ENCODE measurements at places on chromosomes 1 and 21.

- no peak for DNase-seq
Observed at GRCh38 chr1:240909701-240910457, 297.9 kb upstream of the GREM2 start.

GRCh38 chr1:93880731-93881130 is 1.7 kb upstream of the DNTTIP2 start:
- DNase-seq: no peak

DNA sequence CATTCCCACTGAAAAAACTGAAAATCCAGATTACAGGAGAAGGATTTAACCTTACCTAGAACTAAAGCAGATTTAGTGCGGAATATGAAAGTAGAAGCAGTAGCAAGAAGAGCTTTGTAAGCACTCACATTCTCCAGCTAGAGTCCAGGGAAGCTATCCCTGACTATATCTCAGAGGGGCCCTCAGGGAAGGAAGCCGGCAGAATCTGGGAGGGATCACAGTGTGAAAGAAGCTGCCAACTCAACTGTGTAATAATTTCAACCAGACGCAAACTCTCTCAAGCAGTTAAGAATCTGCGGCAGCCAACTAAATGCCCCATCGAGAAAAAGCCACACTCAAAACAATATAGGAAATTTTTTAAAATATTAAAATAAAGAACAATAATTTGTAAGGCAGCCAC is 163.8 kb downstream of the EIF4G3 start:
- no peak for DNase-seq

- DNase-seq: no peak
Observed at GRCh38 chr1:17305576-17306095, 2.4 kb upstream of the PADI4 start.

DNA sequence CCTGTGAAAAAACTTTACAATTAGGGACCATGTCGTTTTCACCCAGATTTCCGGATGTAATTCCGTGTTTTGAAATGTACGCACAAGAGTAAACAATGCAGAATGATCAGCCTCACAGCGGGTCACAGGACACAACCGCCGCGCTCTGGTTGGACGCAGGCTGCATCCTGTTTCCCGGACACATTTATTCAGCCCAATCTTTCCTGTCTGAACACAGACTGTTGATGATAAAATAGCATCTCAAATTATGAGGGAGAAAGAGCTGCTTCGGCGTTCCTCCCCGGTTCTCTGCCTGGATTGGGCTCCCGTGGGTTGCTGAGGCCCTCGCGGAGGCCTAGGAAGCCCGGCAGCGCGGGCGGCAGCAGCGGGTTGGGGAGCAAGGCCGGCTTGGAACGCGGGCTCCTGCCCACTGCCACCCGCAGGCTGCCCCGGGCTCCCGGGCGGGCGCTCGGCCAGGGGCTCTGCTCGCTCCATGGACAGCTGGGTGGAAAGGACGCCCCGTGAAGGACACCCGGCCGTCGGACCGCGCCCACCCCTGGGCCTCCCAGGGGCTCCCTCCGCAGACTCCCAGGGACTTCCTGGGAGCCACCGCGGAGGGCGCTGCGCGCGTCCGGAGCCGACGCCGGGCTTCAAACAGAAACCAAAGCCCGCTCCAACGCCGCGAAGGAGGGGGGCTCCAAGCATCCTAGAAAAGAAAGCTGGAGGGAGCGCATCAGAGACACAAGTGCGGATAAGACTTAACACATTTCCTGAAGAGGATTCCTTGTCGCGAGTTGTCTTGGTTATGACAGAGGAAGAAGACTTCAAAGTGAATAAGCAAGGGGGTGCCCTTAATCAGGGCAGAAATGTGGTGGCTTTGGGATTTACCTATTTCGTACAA is 122.3 kb downstream of the ESRRG start:
- DNase-seq: peak; percentile 80

DNA sequence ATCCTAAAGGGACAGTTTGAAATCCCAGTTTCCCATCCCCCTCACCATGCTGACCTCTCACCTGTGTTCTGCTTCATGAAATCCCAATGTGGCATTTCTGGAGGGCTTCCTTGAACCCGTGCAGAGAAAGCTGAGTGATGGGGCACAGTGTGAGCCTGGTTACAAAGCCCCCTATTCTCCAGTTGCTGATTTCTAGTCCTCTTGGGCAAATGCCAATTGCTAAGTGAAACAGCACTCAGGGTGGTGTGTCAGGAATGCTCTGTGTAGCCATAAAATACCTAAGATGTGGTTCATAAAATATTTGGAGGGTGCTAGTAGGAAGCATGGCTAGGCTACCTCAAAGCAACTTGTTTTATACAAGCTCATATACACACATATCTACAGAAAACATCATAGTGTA is 32.0 kb downstream of the SUSD4 start:
- no peak for DNase-seq
